ENCODE measurements at places on chromosomes 12 and 14. TPM values are rescaled to one million over a fixed set of nuclear protein-coding genes. Genes with fewer than 3 reads are reported as not detected.

The SLC7A8 gene
- 1.6 TPM for total RNA-seq

DNA sequence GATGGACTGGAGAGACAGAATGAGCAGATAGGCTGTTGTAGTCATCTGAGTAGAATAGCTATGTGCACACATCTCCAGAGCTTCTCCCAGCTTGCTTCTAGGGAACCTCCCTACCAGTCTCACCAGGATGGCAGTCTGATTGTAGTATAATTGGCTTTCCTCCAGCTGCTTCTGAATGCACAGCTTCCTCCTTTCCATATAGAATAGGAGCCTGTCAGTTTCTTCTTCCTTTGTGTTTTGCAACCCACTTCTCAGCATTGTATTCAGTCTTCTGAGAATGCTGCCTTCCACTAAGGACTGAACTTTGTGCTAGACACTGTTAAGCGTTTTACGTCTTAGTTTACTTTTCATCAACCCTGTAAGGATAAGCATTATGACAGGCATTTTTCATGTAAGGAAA, 2.2 kb upstream of the CSAD start:
- no peak for DNase-seq

The GLT1D1 gene
- total RNA-seq, result not detected

The CDK4 gene
- total RNA-seq, result 232 TPM

The DPF3 gene
- total RNA-seq, result 6.5 TPM

GRCh38 chr14:93430315-93431035, at the start of gene UNC79:
Gene UNC79, plus strand, starts transcription at chr14:93430939. Its CDS starts 91 bp downstream, at chr14:93431030.
- peak; percentile 0 for DNase-seq

- DNase-seq, result no peak
These were observed 77.1 kb upstream of the NUDT4 start for GRCh38 chr12:93300611-93301021.

The CDCA3 gene
- 171 TPM for total RNA-seq

- DNase-seq, result no peak
These were observed 126.3 kb downstream of the CEP83 start for GRCh38 chr12:94333396-94333795.

- DNase-seq, result no peak
These were observed 35.0 kb downstream of the GNPTAB start for GRCh38 chr12:101795786-101796185.

DNA sequence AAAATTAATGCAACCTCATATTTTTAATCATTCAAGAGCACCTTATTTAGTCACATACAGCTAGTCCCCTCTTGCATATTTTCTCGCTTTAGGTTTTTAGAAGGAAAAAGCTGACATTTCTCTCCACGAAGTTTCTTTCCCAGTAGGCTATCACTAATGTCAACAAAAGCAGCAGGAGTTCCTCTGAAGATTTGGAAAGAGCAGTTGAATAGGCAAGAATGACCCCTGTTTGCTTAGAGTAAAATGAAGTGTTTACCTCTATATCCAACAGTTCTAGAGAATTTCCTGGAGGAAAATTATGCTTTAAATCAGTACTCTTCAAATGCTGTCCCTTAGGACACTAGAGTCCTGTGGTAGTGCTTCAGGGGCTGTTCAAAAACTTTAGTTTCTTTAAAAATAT, 188.1 kb upstream of the PRKD1 start:
- no peak for DNase-seq

DNA sequence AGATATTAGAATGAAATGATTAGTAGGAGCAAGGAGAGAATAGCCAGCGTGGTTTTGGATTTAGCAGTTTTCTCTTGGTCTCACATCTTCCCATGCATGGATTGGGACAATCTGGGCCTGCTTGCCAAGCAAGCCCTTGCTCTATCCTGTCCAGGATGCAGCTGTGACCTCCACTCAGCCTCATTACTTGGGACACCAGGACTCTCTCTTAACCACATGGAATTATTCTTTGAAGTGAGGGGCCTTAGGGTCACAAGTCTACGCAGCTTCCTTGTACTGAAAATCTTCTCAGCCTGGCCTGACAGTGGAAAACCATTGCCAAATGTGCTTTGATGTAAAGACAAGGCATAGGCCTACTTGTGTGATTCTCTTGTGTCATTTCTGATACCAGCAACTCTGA, 28.0 kb upstream of the DCN start:
- peak; percentile 25 for DNase-seq

The CLEC2A gene
- total RNA-seq, result not detected

DNA sequence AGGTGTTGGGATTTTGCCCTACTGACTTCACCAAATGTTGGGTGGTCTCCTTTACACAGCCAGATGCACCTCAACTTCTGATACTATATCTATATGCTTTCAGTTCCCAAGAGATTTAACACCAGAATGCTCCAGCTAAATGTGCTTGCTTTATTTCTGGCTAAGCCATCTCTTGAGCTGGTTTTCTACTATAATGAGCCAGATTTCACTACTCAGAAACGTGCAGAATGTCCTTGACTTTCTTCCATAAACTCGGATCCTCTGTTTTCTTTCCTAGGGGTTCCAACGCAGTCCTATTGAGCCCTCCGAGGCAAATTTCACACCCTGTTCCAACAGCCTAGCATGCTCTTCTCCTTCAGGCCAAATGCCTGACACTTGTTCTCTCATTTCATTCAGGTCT, 200.3 kb downstream of the DPY19L2 start:
- no peak for DNase-seq

GRCh38 chr12:7981446-7981845, 45.5 kb upstream of the SLC2A3 start:
- DNase-seq, result no peak

The CD69 gene
- not detected for total RNA-seq

The PRB2 gene
- not detected for total RNA-seq

DNA sequence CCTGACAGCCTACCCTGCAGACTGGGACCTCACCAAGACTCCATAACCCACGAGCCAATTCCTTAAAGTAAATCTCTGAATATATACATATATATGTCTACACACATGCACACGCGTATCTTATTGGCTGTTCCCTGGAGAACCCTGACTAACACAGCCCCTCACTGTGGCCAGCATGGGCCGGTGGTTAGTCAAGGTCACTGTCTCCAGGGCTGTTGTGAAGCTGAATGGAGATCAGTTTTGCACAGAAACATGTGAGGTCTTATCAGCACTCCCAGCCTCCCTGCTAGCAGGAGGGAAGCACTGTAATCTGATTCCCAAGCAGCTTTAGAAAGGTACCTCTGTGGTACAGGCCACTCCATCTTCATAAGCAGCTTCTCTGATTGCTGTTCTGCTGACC, 46.6 kb upstream of the PLEKHG6 start:
- no peak for DNase-seq

GRCh38 chr12:22803725-22804124, 178.8 kb downstream of the ETNK1 start:
- no peak for DNase-seq

The HCAR1 gene
- total RNA-seq, result 1.3 TPM

GRCh38 chr12:69688471-69689427, 10.4 kb downstream of the BEST3 start:
- DNase-seq, result peak; percentile 97

- DNase-seq, result no peak
These were observed 29.1 kb downstream of the PLEKHG3 start for GRCh38 chr14:64733321-64733720.

- DNase-seq, result no peak
These were observed 154.2 kb downstream of the APAF1 start for GRCh38 chr12:98799146-98799810.

GRCh38 chr14:70897464-70897863, 9.8 kb upstream of the PCNX1 start:
- no peak for DNase-seq

The OR4E2 gene
- not detected for total RNA-seq

GRCh38 chr14:101480747-101481530, 80.4 kb upstream of the DIO3 start:
- no peak for DNase-seq

GRCh38 chr14:23307687-23308644, 1.3 kb downstream of the BCL2L2 start:
- DNase-seq, result peak; percentile 70

The STYK1 gene
- total RNA-seq, result 0.84 TPM

The TAS2R42 gene
- total RNA-seq, result not detected

DNA sequence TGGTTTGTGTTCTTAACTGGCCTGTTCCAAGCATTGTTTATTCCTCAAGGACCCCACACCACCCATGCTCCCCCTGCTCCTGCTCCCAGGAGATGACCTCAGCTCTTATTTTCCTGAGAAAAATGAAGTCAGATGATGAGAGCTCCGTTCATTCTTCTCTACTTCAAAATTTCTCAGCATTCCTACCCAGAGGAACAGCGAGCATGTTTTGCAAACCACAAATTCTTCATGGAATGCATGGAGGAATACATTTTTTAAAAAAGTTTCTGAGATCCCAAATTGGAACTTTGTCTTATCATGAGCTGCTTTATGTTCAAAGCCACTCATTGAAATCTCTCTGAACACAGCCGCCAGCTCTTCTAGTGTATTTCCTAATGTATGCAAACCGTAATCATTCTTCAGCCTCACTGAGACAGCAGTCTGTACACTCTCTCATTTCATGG, 44.9 kb downstream of the SYNE2 start:
- DNase-seq, result peak; percentile 8

DNA sequence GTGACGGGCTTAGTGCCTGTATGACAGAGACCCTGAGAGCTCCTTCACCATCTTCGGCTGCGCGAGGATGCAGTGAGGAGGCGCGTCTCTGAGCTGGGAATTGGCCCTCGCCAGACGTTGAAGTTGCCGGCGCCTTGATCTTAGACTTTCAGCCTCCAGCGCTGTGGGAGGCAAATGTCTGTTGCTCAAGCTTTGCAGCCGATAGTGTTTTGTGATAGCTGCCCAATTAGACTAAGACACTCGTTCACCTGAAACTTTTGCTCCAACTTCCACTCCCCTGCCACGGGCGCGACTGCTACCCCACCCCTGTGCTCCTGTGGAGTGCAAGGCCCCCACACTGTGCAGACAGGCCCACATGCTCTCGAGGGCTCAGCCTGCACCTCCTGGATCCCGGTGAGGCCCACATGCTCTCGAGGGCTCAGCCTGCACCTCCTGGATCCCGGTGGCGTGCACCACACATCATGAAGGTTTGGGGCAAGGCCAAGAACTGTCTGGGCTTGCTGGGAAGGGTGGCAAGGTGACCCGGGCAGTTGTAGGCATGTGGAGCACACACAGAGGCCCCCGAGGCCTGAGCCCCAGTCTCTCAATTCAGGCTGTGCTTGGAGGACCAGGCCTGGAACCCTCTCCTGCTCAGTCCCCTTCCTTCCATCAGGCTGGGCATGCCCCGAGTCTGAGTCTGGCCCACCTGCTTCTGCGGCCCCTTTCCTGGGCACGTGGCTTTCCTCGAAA, 324.6 kb downstream of the TMEM121 start:
- DNase-seq, result no peak

- DNase-seq, result no peak
These were observed 38.6 kb upstream of the YARS2 start for GRCh38 chr12:32794281-32794680.

GRCh38 chr12:64757771-64758170, 1.4 kb downstream of the GNS start:
- no peak for DNase-seq

The NPC2 gene
- 402 TPM for total RNA-seq

GRCh38 chr12:55828357-55828756, 1.0 kb downstream of the DNAJC14 start:
- DNase-seq, result no peak

- DNase-seq, result no peak
These were observed 123.2 kb upstream of the MAX start for GRCh38 chr14:65225299-65226159.

DNA sequence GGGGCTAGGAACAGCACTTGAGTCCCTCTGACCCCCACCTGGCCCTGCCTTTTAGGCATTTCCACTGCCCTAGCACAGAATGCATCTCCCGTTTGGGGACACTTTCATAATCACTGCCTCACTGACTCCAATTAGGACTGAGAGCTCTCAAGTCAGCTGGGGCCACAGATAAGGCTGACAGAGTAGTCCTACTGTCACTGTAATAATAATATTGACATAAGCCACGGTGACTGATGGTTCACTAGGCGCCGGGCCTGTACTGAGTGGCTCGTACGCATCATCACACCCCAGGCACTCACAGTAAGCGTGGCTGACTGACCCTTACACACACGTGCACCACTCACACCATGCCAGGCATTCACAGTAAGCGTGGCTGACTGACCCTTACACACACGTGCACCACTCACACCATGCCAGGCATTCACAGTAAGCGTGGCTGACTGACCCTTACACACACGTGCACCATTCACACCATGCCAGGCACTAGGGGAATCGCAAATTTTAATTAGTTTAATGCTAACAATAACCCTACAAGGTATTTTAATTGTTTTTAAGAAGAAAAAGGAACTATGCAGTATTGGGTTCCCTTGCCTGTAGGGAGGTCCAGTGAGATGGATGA, 87.7 kb downstream of the CHGA start:
- no peak for DNase-seq

GRCh38 chr14:96567289-96567899, 65.2 kb downstream of the PAPOLA start:
- peak; percentile 33 for DNase-seq

GRCh38 chr14:101353422-101353821, 207.9 kb upstream of the DIO3 start:
- DNase-seq, result no peak

DNA sequence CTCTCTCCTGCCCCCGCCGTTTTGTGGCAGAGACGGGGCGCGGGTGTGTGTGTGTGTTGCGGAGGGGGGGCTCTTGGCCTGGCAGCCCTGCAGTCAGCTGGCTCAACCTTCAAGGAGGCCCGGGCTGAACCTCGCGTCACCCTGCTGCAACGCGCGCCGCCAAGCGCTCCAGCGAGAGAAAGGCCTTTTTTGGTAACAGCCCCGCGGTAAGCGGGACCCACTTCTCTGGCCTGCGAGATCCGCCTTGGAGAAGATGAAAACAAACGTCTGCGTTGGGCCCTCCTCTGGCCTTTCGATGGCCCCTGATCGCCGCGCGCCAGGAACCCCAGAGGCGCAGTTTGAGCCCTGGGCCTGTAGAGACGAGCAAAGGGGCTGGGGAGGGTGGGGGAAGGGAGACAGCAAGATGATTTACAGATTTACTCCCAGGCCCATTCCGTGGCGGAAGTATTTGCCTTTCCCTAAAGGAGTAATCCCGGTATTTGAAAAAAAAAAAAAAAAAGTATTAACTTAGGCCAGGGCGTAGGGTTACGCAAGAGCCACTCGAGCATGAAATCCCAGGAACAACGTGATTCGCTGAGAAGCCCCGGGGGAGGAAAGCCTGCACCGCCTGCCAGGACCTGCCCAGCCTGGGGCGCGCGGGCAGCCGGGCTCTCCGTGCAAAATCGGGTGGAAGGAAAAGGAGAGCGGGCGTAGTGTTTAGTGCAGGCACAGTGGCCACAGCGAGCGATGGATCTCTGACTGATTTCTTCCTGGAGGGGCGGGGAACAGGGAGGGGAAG, 4.5 kb upstream of the IRF2BPL start:
- peak; percentile 98 for DNase-seq

DNA sequence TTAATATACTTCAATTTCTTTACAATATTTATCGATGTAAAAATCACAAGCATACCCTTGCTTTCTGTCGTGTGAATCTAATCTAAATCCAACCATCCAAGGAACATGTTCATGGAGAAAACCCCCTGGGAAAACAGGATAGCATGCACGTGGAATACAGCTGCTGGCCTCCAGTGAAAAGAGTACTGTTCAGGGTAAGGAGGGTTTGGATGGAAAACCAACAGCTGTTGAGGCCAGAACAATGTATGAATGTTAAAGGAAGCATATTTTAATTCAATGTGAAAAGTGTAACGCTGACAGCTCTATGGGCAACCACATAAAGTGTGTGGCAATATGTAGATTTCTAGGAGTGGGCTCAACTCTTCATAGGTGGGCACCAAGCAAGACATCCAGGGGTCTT, 344.0 kb downstream of the TMEM132D start:
- no peak for DNase-seq

- DNase-seq, result no peak
These were observed 85.4 kb downstream of the ZFP36L1 start for GRCh38 chr14:68707482-68707881.

Measured in RPMI7951 (cell line).